ENCODE measurements at places on chromosomes 13 and 19.

GRCh38 chr19:49573009-49573408 is 7.3 kb downstream of the NOSIP start:
- DNase-seq, result no peak

GRCh38 chr19:29675650-29676186 is 10.5 kb downstream of the PLEKHF1 start:
- no peak for DNase-seq

GRCh38 chr13:87147076-87147475 is 524.1 kb upstream of the SLITRK5 start:
- DNase-seq, result no peak

- no peak for DNase-seq
Observed at GRCh38 chr19:8085598-8086408, 33.2 kb downstream of the CCL25 start.

DNA sequence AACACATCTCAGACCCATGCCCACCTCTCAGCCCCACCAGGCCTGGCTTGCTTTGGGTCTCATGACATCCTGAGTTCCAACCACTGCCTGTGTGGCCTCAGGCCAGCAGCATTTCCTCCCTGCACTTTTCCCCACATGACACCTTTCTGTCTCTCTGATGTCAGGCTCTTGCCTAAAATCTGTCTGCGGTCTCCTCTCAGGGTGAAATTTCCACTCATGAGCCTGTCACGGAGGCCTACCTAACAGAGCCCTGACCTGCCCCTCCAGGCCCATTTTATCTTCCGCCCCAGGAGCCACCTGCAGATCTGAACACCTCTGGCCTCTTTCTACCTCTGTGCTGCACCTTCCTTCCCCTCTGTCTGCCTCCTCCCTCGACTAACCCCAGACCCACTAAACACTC is 93.5 kb downstream of the ZDHHC20 start:
- peak; percentile 3 for DNase-seq

GRCh38 chr19:788686-788982 is 8.6 kb upstream of the PTBP1 start:
- no peak for DNase-seq

GRCh38 chr13:110779022-110779421 is 65.5 kb downstream of the ING1 start:
- no peak for DNase-seq

All from stimulated activated CD8-positive, alpha-beta memory T cell treated with anti-CD3 and anti-CD28 coated beads, Interleukin-4, amount 100 ng/mL, for 1 hour (primary cell).